Non-pigmented ciliary epithelial cell (primary cell): ENCODE measurements at places on chromosomes 12 and 14.

DNA sequence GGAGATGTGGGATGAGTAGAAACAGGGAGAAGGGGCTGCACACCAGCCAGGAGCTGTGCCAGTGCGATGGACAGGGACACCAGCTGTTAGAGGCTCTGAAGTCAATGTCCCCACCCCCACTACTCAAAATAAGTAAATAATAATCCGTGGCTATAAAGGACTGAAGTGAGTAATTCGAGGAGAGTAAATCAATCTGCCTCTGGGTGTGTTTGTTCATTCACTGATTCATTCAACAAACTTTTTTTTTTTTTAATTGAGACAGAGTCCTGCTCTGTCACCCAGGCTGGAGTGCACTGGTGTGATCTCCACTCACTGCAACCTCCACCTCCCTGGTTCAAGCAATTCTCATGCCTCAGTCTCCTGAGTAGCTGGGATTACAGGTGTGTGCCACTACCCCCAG, 363.6 kb downstream of the TMEM132D start:
- no peak for DNase-seq

- no peak for DNase-seq
These were observed 319.1 kb downstream of the PPFIA2 start for GRCh38 chr12:81440001-81440400.

GRCh38 chr14:34439090-34439489, 22.9 kb downstream of the SPTSSA start:
- DNase-seq = no peak

GRCh38 chr14:51954657-51955056, 34.7 kb upstream of the RTRAF start:
- no peak for DNase-seq

DNA sequence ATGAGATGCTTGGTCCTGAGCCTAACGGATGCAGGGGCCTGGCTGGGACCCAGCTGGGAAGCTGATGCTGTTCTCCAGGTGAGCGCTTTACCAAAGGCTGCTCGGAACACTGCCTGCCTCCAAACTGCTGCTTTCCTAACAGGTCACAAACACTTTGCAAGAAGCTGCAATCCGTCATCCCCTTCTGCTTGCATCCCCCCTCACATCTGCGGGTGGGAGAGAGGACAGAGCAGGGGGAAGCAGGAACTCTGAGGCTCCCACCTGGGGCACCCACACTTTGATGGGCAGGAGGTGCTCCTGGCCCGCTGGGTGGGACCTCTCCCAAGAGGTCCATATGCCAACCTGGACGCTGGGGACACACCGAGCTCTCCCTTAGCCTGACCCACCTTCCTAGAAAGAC, 24.9 kb upstream of the PPP2R5C start:
- DNase-seq = no peak

- DNase-seq = no peak
These were observed 311.0 kb downstream of the GRIN2B start for GRCh38 chr12:13670285-13670866.

DNA sequence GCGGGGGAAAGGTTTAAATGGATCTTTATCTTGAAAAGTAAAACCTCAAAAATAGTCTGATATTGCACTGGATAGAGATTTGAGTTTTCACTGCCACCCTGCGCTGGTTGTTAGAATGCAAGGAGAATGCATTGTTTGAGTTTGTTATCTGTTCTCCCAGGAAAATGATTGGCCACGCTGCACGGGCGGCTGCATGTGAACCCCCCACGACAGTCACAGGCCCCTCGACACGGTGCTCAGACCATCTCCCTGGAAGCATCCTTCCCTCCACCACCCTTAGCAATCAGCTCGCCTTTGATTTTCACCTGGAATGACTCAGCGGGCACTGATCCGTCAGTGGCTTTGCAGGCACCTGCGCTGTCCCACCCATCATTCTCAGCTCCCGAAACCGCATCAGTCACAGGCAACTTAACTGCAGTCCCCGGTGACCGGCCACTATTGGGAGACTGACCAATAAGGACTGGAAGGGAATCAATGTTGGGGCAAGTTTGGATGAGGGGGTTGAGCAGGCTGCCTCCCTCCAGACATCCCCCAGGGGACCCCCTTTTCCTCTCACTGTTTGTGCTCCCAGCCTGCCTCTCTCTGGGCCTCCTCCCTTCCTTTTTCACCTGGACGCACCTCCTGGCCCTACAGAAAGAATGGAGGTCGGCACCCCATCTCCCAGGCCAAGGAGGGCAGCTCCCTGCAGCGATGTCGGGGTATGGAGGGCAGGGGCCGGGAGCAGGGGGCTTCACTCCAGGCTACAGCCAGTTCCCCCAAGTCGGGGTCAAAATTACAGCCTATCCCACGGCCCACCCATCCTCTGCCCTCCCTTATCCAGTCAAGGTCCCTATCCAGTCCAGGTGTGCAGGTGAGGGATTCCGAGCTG, 28.5 kb upstream of the C14orf180 start:
- no peak for DNase-seq

DNA sequence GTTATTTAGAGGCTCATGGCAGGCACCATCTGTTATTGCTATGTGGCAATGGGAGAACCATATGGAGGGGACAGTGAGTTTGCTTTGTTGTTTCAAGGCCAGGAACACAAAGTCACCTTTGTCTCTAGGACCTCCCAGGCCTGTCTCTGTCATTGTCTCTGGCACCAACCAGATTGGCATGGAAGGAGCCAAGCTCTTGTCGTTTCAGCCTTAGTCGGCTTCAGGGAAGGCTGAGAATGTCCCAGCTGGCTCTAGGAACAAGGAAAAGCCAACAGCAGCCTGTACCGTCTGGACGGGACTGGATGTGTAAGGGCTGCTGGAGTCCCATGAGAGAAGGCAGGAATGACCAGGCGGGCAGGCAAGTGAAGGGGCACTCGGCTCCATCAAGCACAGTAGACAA, 29.2 kb downstream of the RPH3A start:
- no peak for DNase-seq
